Vein endothelial cell (primary cell): ENCODE measurements at places on chromosomes 5 and 9. TPM values are rescaled to one million over a fixed set of nuclear protein-coding genes. Genes with fewer than 3 reads are reported as not detected.

Gene CREBRF
- total RNA-seq: 14.0 and 16.4 TPM in 2 replicates

Gene PCDHA5
- total RNA-seq: under 0.01 and 0.10 TPM in 2 replicates

Gene FRMD3
- total RNA-seq: 8.6 and 11.1 TPM in 2 replicates

Gene C1QTNF3
- total RNA-seq: 0.65 and 2.1 TPM in 2 replicates

Gene SLC2A6
- total RNA-seq: 40.8 and 55.9 TPM in 2 replicates

Gene GFI1B
- total RNA-seq: not detected in 2 replicates

Gene SPINK13
- not detected in 2 replicates for total RNA-seq

Gene CRHBP
- total RNA-seq: 0.29 TPM in 1 of 2 replicates, not detected in the other

Gene C5orf63
- total RNA-seq: 3.6 and 4.0 TPM in 2 replicates

Gene SLC34A3
- not detected in 2 replicates for total RNA-seq

Gene PPP3R2
- not detected in 2 replicates for total RNA-seq

Gene STX17
- 20.9 and 22.2 TPM in 2 replicates for total RNA-seq

Gene SOHLH1
- total RNA-seq: not detected in 2 replicates

Gene FYB1
- total RNA-seq: not detected in 2 replicates

Gene CCNI2
- total RNA-seq: under 0.01 TPM in 1 of 2 replicates, not detected in the other

Gene SNAPC4
- total RNA-seq: 19.5 and 25.8 TPM in 2 replicates

Gene NDST1
- 77.1 and 124 TPM in 2 replicates for total RNA-seq

Gene CENPK
- total RNA-seq: 14.0 and 24.6 TPM in 2 replicates

Gene ZNF483
- 2.8 and 2.9 TPM in 2 replicates for total RNA-seq

Gene PCDHA12
- total RNA-seq: under 0.01 TPM in 1 of 2 replicates, not detected in the other

Gene GDNF
- total RNA-seq: under 0.01 TPM in 1 of 2 replicates, not detected in the other

Gene B4GALT7
- total RNA-seq: 36.1 and 45.1 TPM in 2 replicates

Gene SPATA31E1
- total RNA-seq: not detected in 2 replicates

Gene PAPPA
- total RNA-seq: 0.33 and 0.38 TPM in 2 replicates

Gene ACER2
- total RNA-seq: 10.5 and 13.5 TPM in 2 replicates

Gene BSPRY
- total RNA-seq: not detected in 2 replicates

Gene LVRN
- total RNA-seq: 0.10 and 0.33 TPM in 2 replicates

Gene PCDHB9
- total RNA-seq: 0.38 and 0.65 TPM in 2 replicates

Gene RGS7BP
- total RNA-seq: 0.65 and 1.6 TPM in 2 replicates

Gene LIX1
- not detected in 2 replicates for total RNA-seq

Gene GPR21
- 1.3 TPM in 2 replicates for total RNA-seq

Gene FOXD4L6
- total RNA-seq: 0.29 and 0.33 TPM in 2 replicates

Gene SOX30
- not detected in 2 replicates for total RNA-seq

Gene ARPC5L
- total RNA-seq: 21.9 and 27.9 TPM in 2 replicates

Gene SPATA9
- total RNA-seq: 0.48 and 0.65 TPM in 2 replicates

Gene SLC34A1
- total RNA-seq: not detected in 2 replicates

Gene PCDHA3
- total RNA-seq: under 0.01 and 0.19 TPM in 2 replicates

Gene FGFR4
- total RNA-seq: 2.3 and 4.6 TPM in 2 replicates

Gene XRCC4
- 7.5 and 10.1 TPM in 2 replicates for total RNA-seq

Gene CCDC192
- total RNA-seq: not detected in 2 replicates

Gene MPDZ
- 58.5 and 63.4 TPM in 2 replicates for total RNA-seq

Gene GABRB2
- not detected in 2 replicates for total RNA-seq

Gene FOXI1
- under 0.01 TPM in 1 of 2 replicates, not detected in the other for total RNA-seq

Gene IL5
- total RNA-seq: not detected in 2 replicates

Gene RABEPK
- 22.2 and 26.5 TPM in 2 replicates for total RNA-seq

Gene SLC45A2
- total RNA-seq: 0.10 TPM in 1 of 2 replicates, not detected in the other

Gene CDH6
- not detected in 2 replicates for total RNA-seq

Gene CYLC2
- not detected in 2 replicates for total RNA-seq

Gene LCN1
- total RNA-seq: not detected in 2 replicates

Gene FAM163B
- not detected in 2 replicates for total RNA-seq

Gene FUBP3
- 37.9 and 46.2 TPM in 2 replicates for total RNA-seq

Gene ALDOB
- total RNA-seq: not detected in 2 replicates

Gene SLC9A3
- total RNA-seq: 1.8 and 2.3 TPM in 2 replicates
